Activated T-cell treated with anti-CD3 and anti-CD28 coated beads, Interleukin-2, amount 50 U/mL, for 24 hours (primary cell): ENCODE measurements at places on chromosomes 5 and 9.

DNA sequence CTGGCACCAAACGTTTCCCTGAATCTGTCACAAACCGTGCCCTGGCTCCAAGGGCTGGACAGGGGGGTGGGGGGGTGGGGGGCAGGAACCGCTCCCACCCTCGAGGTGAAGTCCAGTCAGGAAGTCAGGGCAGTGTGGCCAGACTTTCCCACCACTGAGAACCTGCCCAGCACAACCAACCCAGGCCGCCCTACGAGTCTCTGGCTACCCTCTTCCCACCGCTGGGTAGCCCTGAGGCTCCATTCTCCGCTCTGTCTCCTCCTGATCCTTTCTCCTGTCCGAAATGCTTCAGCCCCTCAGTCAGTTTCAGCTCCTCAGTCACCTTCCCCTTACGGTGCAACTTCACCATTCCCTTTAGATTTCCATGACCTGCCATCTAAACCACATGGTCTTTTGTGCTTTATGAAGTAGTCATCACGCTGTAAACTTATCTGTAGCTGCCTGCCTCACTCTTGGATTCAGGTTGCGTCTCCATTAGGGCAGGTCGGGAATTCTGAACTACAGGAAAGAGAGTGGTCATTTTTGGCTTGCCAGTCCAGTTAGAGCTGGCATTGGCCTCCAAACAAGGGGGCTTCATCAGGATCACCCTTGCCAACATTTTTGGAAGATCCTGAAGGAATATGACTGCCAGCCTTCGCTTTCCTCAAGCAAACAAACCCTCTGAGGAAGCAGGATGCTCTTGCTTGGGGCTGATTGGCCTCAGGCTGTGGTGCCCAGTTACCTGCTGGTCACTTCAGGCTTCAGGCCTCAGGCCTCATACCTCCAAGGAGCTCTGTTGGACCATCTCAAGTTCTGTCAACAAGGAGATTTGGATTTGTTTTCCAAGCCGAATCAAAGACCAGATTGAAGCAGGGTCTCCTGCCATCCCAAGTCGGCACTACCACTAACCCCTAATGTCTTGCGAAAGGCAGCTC is 794 bp upstream of the DCAF12 start:
- H3K4me1 ChIP-seq: peaks cover 36% of the 10 kb centered on the region
- DNase-seq: peak; percentile 24
- peak overlapping the region; percentile 94 for H3K4me3 ChIP-seq
- no peaks in the 10 kb centered on the region for H3K27me3 ChIP-seq

DNA sequence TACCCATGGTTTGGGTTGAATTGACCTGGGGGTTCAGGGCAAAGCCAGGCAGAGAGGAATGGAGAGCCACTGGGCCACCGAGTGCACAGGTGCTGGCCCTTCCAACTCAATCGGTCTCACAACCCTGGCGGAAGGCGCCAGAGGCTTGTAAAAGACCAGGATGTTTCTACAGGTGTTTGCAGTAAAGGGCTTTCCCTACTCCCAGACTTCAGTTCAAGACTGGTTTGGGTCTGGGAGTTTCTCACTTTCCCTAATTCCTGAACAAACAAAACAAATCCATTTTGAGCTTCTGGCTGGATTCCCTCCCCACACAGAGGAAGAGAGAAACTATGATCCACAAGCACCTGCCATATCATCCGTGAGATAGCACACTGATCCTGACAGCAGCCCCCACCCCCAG is 125.2 kb upstream of the KLF4 start:
- no peak overlapping the region for H3K27ac ChIP-seq
- H3K4me3 ChIP-seq: no peak overlapping the region
- no peaks in the 10 kb centered on the region for H3K4me1 ChIP-seq
- H3K27me3 ChIP-seq: no peaks in the 10 kb centered on the region
- no peaks in the 10 kb centered on the region for H3K36me3 ChIP-seq

DNA sequence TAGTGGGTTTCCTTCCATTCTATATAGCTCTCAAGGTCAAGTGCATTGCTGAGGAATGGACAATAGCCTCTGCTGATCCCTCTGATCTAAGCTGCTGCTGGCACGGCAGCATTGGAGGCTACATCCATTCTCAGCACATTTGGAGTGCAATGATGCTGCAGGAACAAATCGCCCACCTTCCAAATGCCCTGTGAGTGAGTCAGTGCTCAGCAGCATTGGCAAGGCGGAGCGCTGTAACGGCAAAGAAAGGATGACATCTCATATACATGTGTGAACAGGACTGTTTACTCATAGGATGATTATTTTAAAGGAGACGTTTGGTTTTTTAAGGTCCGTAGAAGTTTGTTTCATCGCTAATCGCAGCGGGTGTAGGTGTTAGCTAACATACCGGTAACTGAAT is 408.7 kb downstream of the ARHGEF28 start:
- H3K4me1 ChIP-seq: peaks cover 8% of the 10 kb centered on the region
- no peak overlapping the region for H3K27ac ChIP-seq
- H3K4me3 ChIP-seq: no peak overlapping the region
- no peaks in the 10 kb centered on the region for H3K36me3 ChIP-seq
- DNase-seq: no peak

GRCh38 chr9:94861589-94862272 is 135.2 kb downstream of the AOPEP start:
- H3K27ac ChIP-seq: peak overlapping the region; percentile 45
- peaks cover 46% of the 10 kb centered on the region for H3K4me1 ChIP-seq

DNA sequence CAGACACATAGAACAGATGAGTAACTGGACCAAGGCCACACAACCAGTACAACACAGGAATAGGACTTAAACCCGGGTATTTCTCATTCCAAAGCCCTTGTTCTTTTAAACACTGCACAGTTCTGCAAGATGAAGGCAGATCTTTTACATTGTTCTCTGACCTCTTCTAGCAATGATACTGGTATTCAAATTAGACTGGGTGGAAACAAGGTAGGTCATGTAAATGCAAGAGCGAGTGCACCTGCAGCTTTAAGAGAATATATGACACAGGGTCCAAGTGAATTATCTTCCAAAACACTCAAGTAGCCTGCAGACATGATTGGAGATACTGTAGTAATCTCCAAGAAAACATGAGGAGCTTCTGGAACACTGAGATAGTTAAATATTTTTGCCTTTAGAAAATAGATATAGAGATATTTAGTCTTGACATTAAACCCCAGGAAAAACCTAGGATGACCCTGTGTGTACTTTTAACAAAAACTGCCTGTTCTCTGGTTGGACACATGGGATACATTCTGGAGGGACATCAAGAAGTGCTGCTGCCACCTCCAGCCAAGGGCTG is 130.6 kb upstream of the EPB41L4A start:
- DNase-seq: no peak
- no peaks in the 10 kb centered on the region for H3K27me3 ChIP-seq
- no peak overlapping the region for H3K4me3 ChIP-seq
- H3K27ac ChIP-seq: no peak overlapping the region

- no peak overlapping the region for H3K27ac ChIP-seq
- H3K4me3 ChIP-seq: no peak overlapping the region
- H3K36me3 ChIP-seq: no peaks in the 10 kb centered on the region
- H3K27me3 ChIP-seq: no peaks in the 10 kb centered on the region
- DNase-seq: no peak
- no peaks in the 10 kb centered on the region for H3K4me1 ChIP-seq
Observed at GRCh38 chr5:143251946-143252345, 151.5 kb downstream of the NR3C1 start.

- no peaks in the 10 kb centered on the region for H3K36me3 ChIP-seq
- H3K4me3 ChIP-seq: no peak overlapping the region
- no peaks in the 10 kb centered on the region for H3K4me1 ChIP-seq
Observed at GRCh38 chr5:79827159-79827629, 137.6 kb downstream of the CMYA5 start.

GRCh38 chr9:217950-218349 is 3.3 kb downstream of the DOCK8 start:
- H3K27ac ChIP-seq: no peak overlapping the region
- H3K36me3 ChIP-seq: no peaks in the 10 kb centered on the region
- H3K27me3 ChIP-seq: peaks cover 13% of the 10 kb centered on the region
- H3K4me1 ChIP-seq: peaks cover 21% of the 10 kb centered on the region
- H3K4me3 ChIP-seq: no peak overlapping the region

GRCh38 chr5:6941631-6942030 is 228.4 kb downstream of the TENT4A start:
- H3K4me3 ChIP-seq: no peak overlapping the region
- DNase-seq: no peak
- no peaks in the 10 kb centered on the region for H3K36me3 ChIP-seq
- peaks cover 9% of the 10 kb centered on the region for H3K27me3 ChIP-seq
- H3K4me1 ChIP-seq: no peaks in the 10 kb centered on the region
- no peak overlapping the region for H3K27ac ChIP-seq

DNA sequence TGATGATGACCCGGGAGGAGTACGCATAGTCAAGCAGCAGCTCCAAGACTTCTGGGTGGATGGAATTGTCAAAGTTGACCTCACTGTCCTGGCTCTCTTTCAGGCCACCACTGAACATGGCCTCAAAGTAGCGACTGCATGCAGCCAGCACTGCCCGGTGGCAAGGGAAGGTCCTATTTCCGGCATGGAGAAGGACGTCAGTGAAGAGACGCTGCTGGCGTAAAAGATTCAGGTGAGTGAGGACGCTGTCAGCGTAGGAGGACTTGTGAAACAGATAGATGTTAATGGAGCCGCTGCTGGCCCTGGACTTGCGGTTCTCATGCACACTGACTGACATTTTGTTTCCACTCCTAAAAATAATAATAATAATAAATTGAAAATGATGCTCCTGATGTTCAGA is 4.4 kb downstream of the ENC1 start:
- H3K4me1 ChIP-seq: peaks cover 45% of the 10 kb centered on the region
- peaks cover 4% of the 10 kb centered on the region for H3K36me3 ChIP-seq
- H3K27ac ChIP-seq: no peak overlapping the region

- no peak overlapping the region for H3K4me3 ChIP-seq
- no peak for DNase-seq
- H3K27ac ChIP-seq: no peak overlapping the region
Observed at GRCh38 chr5:111133436-111133751, 41.2 kb downstream of the WDR36 start.

DNA sequence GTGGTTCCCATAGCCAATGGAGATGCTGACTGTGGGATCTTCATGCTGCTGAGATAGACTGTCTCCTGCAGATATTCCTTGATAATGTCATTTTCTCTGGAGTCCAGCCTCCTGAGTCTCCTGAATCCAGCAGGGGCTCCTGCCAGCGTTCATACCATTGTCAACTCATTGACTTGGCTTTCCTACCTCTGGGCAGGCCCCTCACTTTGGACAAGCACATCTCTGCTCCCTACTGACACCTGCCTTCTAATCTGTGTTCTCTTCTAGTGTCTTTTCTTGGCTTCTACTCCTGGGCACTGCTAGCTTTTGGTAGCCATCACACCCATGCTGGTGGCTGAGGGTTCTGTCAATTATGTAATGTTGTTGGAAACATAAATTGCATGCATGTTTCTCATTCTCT is 138.0 kb downstream of the ADCY2 start:
- H3K36me3 ChIP-seq: no peaks in the 10 kb centered on the region
- H3K27me3 ChIP-seq: peaks cover 3% of the 10 kb centered on the region
- no peak overlapping the region for H3K4me3 ChIP-seq
- DNase-seq: no peak
- no peak overlapping the region for H3K27ac ChIP-seq

DNA sequence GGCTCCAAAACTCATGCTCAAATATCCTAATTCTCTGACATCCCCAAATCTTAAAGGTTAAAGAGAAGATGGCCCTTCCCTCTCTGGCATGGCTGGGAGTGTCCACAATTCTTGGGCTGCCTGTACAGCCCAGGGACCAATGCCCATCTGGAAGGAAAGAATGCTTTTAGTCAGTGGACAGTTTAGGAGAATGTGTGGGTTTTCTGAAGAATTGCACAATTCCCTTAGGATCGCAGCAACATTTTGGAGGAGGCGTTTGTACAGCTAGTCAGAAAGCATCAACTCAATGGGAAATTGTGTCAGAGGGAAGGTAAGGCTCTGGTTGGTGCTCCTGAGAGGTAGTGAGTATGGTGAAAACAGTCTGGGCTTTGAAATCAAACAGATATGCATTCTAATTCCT is 15.0 kb downstream of the FAM193B start:
- no peak for DNase-seq
- H3K4me1 ChIP-seq: peaks cover 13% of the 10 kb centered on the region
- H3K27ac ChIP-seq: no peak overlapping the region
- no peaks in the 10 kb centered on the region for H3K27me3 ChIP-seq

- no peak overlapping the region for H3K4me3 ChIP-seq
- peaks cover 3% of the 10 kb centered on the region for H3K4me1 ChIP-seq
- H3K27ac ChIP-seq: peak overlapping the region; percentile 72
Observed at GRCh38 chr9:120482424-120483186, 97.4 kb downstream of the CDK5RAP2 start.

DNA sequence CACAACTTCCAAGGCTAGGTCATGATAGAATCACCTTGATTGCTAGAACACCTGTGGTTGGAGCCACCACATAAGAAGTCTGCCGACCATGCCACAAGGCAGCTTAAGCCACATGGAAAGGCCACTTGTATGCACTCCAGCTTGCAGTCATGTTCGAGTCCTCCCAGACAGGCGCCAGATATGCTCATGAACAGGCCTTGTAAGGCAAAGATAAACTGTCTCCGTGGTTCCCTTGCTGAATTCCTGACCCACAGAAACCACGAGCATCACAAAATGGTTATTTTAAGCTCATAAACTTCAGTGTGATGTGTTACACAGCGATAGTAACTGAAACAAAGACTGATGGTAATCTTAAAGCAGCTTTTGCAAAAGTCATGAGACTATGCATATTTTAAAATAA is 188.4 kb upstream of the DAPK1 start:
- H3K27ac ChIP-seq: no peak overlapping the region
- peaks cover 2% of the 10 kb centered on the region for H3K4me1 ChIP-seq
- H3K36me3 ChIP-seq: no peaks in the 10 kb centered on the region
- no peak overlapping the region for H3K4me3 ChIP-seq
- peaks cover 15% of the 10 kb centered on the region for H3K27me3 ChIP-seq
- DNase-seq: no peak

DNA sequence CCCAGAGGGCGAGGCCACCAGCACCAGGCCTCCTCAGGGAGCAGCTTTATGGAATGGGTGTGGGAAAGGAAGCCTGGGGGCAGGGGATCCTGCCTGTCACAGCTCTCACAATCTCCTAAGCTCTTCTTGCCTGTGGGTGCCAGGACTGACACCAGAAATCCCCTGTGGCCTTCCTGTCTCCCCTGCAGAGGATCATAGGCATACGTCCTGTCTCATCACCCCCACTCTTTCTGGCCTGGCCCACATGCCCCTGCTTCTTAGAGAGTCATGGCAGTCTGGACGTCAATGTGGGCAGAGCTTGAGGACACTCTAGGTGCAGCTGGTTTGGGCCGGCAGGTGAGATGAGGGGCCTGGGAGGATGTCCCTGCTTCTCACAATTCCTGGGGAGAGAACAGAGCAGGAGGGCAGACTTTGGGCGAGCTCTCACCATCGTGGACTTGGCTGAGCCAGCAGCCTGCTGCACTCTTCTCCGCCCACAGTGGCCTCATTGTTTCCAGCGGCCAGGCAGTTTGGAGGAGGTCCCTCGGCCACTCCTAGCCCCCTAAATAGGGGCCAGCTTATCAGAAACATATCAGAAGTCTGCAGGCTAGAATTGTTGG is 67.3 kb upstream of the ZFR start:
- no peaks in the 10 kb centered on the region for H3K4me1 ChIP-seq
- H3K4me3 ChIP-seq: no peak overlapping the region
- no peak overlapping the region for H3K27ac ChIP-seq
- H3K27me3 ChIP-seq: no peaks in the 10 kb centered on the region
- no peaks in the 10 kb centered on the region for H3K36me3 ChIP-seq
